Esophagus muscularis mucosa (tissue), 4 donors: ENCODE measurements at places on chromosomes 16 and 17.

- no peak for DNase-seq
Observed at GRCh38 chr16:67923414-67924116, 8.1 kb downstream of the CTRL start.

DNA sequence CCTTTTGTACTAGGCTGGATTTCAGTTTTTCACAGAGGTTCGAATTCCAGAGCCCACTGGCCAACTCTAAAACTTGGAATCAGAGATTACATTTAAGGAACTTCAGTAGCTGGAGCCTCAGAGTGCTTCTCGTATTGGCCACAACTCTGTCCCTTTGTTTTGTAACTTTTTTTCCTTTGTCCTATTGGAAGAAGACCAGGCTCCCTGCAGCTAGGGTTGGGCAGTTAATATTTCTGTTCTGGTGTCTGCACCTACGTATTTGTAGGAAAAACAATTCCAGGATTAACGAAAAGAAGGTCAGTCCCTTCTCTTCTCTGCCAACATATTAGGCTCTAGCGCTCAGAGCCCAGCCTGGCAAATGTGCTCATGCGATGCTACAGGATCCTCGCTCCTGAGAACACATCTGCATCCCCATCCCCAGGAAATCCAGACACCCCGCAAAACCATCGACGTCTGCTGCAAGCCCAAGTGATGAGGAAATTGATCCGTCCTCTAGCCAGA lies 1.9 kb downstream of the CDH11 start:
- peak; percentile 92 for DNase-seq

GRCh38 chr17:64281962-64282752 lies 19.1 kb upstream of the TEX2 start:
- no peak for DNase-seq

DNA sequence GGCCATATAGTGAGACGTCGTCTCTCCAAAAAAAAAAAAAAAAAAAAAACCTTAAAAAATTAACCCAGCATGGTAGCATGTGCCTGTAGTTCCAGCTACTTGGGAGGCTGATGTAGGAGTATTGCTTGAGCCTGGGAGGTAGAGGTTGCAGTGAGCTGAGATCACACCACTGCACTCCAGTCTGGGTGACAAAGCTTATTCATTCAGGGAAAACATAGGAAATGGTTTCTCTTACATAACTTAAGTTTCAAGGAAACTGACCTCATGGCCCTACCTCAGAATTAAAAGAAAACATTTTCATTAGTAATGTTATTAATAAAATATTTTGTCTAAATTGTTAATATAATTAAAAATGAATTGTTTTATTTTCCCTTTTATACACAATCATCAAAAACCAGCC lies 31.4 kb downstream of the COG1 start:
- no peak for DNase-seq

DNA sequence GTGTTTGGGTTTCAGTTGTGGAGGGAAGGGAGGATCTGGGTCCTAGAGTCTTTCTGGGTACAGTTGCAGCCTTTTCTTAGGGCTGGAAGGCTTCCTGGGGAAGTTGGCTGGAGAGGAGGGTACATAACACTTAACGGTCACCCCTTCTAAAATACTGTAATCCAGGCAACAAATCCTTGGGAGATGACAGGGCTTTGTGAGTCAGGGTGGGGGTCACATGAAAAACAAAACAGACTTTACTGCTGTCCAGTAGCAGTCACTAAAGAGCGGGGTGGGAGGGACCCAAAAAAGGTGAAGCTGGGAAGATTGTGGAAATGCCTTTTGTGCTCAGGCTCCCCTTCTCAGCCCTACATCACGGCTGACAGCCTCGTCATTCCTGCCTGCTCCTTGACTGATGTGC lies 6.3 kb downstream of the SAP30BP start:
- no peak for DNase-seq

GRCh38 chr16:85573696-85574641 lies 39.2 kb upstream of the GSE1 start:
- DNase-seq = no peak
